RPMI7951 (cell line): ENCODE measurements at places on chromosomes 7 and 10. TPM values are rescaled to one million over a fixed set of nuclear protein-coding genes. Genes with fewer than 3 reads are reported as not detected.
A peak's percentile ranks its signal among the peaks of the same experiment; 100 is the strongest.

Gene SPDYE17
- total RNA-seq, result not detected in 2 replicates

Gene HOXA10
- total RNA-seq, result 12.9 and 18.7 TPM in 2 replicates

Gene RPEL1
- total RNA-seq, result 0.10 and 0.12 TPM in 2 replicates

Gene PSD
- total RNA-seq, result 0.24 and 1.5 TPM in 2 replicates

Gene CDH23
- not detected in 2 replicates for total RNA-seq

GRCh38 chr10:84336406-84337090, 8.2 kb downstream of the CCSER2 start:
- no peak for DNase-seq

DNA sequence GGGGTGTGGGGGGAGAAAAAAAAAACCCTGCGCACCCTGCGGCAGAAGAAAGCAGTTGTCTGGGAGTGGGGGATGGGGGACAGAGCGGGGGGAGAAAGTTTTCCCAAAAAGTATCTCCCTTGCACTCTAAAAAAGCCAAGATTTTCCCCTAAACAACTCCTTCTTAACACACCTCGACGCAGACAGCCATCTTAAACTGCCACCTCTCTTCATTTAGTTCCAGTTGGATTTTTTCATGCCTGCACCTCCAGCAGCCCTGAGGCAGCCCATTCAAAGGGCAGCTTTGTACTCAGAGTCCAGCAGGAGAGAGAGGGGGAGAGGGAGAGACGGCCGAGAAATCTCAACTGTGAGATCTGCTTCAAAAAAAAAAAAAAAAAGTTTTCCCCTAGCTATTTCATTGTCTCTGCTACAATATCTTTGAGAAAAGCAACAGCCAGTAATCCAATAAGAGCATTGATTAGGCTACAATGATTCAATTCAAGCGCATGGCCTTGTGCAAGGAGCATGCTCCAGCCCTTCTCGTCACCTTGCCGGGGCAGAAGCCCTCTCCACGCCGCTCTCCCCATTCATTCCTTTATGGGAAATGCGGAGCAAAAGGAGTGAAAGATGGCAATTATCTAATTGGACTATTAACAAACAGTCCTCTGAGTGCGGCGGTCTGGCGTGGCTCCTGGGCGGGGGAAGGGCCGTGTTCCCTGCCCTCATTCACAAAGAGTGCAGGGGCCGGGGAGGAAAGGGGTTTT, 939 bp upstream of the VAX1 start:
- DNase-seq, result peak; percentile 7

DNA sequence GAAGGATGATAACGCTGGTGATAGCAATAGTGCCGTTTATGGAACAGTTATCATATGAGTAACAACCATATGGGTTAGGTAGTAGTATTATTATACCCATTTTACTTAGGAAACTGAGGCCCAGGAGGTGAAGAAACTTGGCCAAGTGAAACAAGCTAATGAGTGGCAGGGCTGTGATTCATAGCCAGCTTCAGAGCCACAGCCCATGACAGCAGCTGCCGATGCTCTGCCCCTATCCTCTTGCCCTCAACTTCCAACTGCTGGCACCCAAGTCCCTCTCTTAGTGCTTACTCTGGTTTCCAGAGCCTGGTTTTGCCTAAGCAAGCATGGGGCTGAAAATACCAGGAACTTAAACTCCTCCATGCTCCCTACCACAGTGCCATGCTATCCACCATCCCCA, 12.3 kb downstream of the SH3PXD2A start:
- DNase-seq, result peak; percentile 29

GRCh38 chr10:43082087-43082486, 5.2 kb downstream of the RET start:
- DNase-seq, result no peak

GRCh38 chr7:150516956-150517745, 2.5 kb downstream of the GIMAP7 start:
- no peak for DNase-seq

GRCh38 chr10:28775773-28776172, 98.5 kb downstream of the BAMBI start:
- DNase-seq, result no peak

GRCh38 chr10:101682172-101682825, 12.7 kb downstream of the FBXW4 start:
- DNase-seq, result peak; percentile 24

GRCh38 chr7:85004402-85004801, 182.5 kb downstream of the SEMA3D start:
- no peak for DNase-seq

- DNase-seq, result no peak
Observed at GRCh38 chr10:16493884-16494536, 27.7 kb downstream of the C1QL3 start.

GRCh38 chr10:29102233-29102632, 186.6 kb upstream of the LYZL1 start:
- peak; percentile 53 for DNase-seq

DNA sequence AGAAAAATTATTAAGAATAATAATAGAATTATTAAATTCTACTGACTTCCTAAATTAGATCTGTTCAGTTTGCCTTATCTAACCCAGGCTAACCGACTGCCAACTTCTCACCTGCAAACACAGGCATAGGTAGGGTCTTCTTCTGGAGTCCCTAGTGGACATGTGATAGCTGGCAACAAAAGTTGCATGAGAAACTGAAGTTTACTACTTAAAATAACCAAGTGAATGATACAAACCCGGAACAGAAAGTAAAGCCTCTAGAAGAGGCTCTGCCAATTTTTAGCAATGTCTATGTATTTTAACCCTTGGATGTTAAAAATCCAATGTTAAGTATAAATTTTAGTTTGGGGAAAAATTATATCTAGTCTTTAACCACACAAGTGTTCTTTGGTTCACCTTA, 37.6 kb downstream of the NDUFB2 start:
- no peak for DNase-seq

DNA sequence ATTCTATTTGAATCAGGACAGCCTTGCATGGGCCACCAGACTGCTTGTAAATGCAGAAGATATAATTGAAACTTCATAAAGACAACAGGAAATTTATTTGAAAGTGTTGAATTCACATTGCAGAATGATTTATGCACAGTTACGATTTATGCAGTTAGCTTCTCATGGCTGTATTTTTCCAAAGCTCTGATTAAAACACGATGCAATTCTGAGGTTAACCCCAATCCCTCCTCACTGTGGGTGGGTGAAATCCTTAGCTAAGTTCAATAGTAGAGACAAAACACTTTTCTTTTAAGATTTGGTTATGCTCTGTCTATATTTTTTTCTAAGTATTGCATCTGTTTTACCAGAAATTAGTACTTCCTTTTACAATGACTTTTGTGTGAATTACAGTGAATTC, 728.8 kb upstream of the IGFBP3 start:
- no peak for DNase-seq

DNA sequence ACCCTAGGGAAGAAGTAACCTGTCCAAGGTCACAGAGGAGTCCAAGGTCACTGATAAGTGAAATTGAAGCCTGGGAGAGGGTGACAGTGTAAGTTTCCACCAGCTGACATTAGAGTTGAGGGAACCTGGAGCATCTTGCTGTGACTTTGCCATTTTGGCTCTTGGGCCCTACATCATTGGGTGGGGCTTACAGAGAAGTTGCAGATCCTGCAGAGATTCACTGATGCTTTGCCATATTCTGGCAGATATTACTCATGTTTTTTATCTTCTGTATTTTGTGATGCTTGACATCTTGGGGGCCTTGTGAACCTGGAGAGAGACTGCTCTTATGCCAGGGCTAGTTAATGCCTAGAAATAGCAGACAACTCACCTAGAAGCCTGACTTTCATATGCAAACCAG, 36.5 kb downstream of the SMKR1 start:
- no peak for DNase-seq

- no peak for DNase-seq
Observed at GRCh38 chr7:34425194-34425593, 232.8 kb upstream of the NPSR1 start.

DNA sequence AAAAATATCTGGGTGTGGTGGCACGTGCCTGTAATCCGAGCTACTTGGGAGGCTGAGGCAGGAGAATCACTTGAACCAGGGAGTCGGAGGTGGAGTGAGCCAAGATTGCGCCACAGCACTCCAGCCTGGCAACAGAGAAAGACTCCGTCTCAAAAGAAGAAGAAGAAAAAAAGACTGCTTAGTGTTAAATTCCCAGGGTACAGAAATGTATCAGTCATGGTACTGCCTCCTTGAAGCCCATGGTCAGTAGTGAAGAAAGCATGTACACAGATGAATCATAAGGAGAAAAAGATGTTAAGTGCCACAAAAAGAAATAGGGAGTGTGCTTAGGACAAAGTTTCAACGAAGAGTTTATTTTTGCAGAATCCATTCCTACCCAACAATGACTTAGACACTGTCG, 62.5 kb upstream of the KMT2E start:
- DNase-seq, result peak; percentile 55

DNA sequence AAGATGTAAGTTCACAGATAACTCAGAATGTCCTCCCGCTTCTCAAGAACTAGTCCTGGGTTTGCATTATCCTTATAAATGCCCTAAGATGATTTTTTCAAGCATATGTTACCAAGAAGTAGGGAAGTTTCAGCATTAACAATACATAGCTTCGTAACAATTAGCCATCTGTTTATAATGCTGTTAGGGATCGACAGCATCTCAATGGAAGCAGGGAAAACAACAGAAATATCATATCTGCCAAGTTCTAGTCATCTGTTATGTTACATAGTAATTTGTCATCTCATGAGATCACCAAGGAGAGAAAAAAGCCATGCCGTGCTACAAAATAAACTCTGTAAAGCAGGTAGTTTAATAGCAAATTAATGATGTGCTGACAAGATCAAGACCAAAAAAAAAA, 731.5 kb upstream of the C7orf33 start:
- no peak for DNase-seq
